NCI-H1436 treated with DMSO at 0.1 percent for 48 hours (cell line): ENCODE measurements at places on chromosomes 7 and 10.

DNA sequence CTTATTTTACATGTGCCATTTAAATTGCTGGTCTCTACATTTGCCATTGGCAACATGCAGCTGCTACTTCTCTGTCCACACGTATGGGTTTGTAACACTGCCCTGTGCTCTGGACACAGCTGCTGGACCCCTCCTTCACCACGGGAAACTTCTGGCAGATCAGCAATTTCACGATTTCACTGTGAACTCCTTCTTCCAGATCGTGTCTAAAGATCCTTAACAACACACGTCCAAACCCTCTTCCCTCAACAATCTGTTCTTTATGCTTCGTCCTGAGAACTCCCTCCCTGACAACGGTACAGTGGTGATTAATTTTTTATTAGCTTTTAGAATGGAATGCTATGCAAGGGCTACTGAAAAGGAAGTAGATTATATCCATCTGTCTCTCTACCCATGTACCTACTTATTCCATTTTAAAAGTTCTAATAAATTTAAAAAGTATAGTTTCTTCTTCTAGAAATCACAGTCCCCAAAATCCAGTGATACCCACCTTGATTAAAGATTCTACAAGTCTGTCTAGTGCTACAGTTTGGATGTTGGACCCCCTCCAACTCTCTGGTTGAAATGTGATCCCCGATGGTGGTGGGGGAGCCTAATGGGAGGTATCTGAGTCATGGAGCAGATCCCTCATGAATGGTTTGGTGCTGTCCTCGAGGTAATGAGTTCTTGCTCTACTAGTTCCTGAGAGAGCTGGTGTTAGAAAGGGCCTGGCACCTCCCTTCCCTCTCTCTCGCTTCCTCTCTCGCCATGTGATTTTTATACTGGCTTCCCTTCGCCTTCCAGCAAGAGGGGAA is 81.0 kb downstream of the KIAA1549 start:
- DNase-seq: no peak

DNA sequence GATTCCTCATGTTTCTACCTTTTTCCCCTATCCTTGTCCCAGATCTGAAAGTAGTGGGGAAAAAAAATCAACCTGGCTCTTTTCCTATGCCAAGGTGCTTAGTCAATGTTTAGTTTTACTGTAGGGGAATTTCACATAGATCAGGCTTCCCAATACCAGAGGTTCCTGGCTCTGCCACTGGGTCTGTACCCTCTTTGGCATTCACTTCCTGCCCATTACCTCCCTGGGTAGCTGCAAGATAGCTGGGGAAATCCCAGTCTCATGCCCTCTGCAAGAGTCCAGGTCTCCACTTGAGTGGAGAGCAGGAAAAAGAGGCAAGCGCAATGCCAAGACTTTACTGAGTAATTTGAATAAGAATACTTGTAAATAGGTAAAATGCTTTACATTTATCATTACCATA is 3.5 kb upstream of the BPGM start:
- no peak for DNase-seq

- DNase-seq: no peak
These were observed at the start of gene TMEM225B for GRCh38 chr7:99597762-99598501. Gene TMEM225B, plus strand, starts transcription at chr7:99598267. Its CDS starts 6,122 bp downstream, at chr7:99604389.

GRCh38 chr7:75727881-75728593 is 10.7 kb downstream of the HIP1 start:
- DNase-seq: no peak

DNA sequence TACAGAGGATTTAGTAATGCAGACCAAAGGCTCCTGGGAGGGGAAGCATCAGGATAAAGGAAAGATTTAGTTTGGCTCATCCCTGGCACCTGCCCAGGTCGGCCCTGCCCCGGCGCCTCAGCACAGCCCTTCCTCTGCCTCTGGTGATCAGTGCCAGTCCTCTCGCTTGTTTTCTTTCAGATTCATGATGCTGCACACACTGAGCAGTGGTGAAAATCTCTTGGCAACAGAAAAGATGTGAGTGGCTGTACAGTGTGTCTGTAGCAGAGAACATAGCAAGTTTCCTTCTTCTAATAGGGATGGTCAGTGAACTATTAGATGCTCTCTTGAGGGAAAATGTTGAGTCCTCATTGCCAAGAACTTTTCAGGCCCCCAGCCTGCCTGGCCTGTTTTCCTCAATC is 994.1 kb downstream of the KCNMA1 start:
- DNase-seq: no peak

- no peak for DNase-seq
These were observed 260.3 kb upstream of the RNF32 start for GRCh38 chr7:156380261-156380660.

GRCh38 chr10:68251625-68252495 is 19.9 kb upstream of the ATOH7 start:
- no peak for DNase-seq

DNA sequence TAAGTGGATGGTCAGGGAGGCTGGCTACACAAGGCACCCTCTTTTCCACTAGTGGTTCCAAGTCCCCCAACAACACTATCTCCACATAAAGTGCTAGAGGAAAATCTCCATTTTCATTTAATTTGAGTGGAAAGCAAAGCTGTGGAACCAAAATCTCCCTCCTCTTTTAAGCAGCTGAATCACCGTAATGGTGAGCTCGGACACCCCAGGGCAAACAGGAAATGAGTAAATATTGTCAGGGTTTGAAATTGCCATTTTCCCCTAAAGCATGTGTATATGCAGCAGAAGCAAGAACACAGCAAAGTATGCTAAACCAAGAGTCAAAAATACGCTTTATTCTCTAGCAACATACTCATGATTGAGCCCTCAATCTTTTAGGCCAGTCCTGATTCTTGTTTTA is 143.7 kb downstream of the GPAM start:
- DNase-seq: no peak

DNA sequence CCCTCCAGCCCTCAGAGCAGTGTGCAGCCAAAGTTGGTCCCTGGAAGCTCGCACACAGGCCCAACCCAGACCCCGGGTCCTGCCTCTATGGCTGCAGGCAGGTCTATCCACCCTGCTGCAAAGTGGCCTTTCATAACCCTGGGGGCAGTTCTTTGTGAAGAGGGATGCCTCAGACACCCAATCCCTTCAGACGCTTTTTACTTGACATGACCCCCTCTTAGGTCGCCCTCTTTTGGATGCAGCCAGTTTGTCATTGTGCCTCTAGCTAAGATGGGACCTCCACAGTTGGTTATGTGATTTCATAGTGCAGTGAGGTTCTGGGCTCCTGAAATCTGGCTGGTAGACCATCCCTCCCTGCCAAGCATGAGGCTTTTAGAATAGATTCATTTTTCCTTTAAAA is 27.3 kb downstream of the SMKR1 start:
- no peak for DNase-seq

DNA sequence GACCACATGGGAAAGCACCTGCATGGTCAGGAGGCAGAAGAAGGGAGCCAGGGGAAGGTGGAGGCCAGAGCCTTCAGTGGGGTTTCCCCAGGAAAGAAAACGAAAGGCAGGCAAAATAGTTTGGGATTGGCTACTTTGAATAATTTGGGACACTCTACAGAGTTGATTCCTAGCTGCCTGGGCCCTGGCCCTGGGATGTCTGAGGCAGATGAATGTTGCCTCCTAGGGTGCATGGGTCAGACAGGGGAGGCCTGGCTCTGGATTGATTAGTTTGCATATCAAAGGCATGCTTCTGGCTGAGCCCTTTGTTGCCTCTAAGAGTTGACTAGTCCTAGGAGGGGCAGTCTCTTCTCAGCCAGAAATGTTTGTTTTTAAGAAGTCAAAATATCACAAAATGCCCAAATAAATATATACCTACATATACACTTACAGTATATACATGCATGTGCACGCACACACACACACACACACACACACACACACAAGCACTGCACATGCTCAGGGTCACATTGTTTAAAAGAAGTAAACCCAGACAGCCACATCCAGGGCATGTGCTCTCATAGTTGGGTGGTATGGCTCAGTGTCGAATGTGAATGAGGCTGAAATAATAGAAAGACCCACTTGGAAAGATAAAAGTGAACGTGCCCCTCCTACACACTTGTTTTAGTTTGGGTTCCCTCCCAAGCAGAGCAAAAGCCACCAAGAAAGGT is 184.2 kb downstream of the GPAM start:
- DNase-seq: no peak

GRCh38 chr10:124423813-124424212 is 5.1 kb upstream of the OAT start:
- no peak for DNase-seq

DNA sequence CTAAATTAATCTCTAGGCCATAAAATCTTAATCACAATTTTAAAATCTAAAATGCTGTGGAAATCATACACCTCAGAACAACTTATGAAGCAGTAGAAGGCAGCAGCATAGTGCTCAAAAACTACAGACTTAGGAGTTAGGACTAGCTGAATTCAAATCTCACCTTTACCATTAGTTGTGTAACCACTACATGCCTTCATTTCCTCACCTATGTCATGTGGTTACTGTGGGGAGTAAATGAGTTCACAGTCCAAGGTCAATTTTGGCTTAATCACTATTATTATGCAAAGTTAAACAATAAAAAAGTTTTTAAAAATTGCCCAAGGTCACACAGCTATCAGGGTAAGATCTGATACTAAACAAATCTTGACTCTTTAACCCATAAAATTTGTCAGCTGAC is 37.0 kb downstream of the SNX13 start:
- no peak for DNase-seq
